Activated T-cell treated with anti-CD3 and anti-CD28 coated beads, Interleukin-2, amount 50 U/mL, for 24 hours (primary cell): ENCODE measurements at places on chromosomes 12 and 14.

DNA sequence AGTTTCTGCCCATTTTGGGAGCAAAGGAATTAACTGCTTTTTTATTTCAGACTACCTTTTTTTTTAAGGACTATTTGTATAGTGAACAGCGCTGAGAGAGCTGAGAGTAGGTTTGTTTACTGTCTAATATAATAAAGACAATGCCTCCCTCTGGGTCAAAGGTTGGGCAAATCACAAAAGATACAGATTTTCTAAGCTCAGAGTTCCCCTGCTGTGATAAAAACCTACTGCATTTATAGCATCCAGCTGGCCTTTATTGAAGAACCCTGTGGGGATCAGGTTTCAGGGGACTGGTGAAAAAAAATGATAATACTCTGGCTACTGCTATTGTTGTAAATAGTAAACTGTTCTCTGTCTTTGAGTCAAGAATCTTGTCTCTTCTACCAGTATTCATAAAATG, 28.7 kb downstream of the CCDC59 start:
- DNase-seq, result no peak

DNA sequence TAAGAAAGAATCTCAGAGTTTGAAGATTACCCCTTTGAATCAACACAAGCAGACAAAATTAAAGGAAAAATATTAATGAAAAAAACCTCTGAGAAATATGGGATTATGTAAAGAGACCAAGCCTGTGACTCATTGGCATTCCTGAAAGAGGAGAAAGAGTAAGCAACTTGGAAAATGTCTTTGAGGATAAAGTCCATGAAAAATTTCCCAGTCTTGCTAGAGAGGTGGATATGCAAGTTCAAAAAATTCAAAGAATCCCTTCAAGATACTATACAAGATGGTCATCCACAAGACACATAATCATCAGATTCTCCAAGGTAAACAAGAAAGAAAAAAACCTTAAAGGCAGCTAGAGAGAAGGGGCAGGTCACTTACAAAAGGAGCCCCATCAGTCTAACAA, 13.3 kb downstream of the SLCO1B1 start:
- DNase-seq, result no peak

- DNase-seq, result no peak
Measured at GRCh38 chr12:2892246-2892645, 1.6 kb downstream of the TULP3 start.

DNA sequence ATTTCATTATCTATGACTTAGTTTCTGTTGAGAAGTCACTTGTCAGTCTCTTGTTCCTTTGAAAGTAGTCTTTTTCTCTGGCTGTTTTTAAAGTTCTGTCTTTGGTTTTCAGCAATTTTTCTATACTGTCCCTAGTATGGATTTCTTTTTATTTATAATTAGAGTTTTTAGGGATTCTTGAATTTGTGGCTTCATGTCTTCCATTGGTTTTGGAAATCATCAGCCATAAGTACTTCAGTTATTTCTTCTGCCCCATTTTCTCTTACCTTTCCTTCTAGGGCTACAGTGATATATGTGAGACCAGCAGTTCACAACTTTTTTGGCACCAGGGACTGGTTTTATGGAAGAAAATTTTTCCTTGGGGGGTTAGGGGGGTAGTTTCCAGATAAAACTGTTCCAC, 90.0 kb upstream of the EVL start:
- no peak for DNase-seq

GRCh38 chr12:127885954-127886750, 380.8 kb upstream of the TMEM132C start:
- DNase-seq, result no peak

- no peak for DNase-seq
Measured at GRCh38 chr12:52517888-52518287, 2.3 kb downstream of the KRT5 start.

DNA sequence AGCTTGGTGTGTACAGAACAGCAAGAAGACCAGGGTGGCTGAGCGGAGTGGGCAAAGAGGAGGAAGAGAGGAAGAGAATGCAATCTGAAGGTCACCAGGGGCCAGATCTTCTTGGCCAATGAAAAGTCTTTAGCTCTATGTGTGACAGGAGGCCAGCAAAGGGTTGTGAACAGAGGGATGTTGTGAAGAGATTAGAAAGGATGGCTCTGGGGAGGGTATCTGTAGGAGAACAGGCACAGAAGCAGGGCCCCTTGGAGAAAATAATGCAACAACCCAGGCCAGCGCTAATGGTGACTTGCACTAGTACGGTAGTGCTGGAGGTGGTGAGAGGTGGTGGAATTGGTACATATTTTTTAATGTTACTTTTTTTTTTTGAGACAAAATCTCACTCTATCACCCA, 97.2 kb downstream of the NT5DC3 start:
- no peak for DNase-seq

DNA sequence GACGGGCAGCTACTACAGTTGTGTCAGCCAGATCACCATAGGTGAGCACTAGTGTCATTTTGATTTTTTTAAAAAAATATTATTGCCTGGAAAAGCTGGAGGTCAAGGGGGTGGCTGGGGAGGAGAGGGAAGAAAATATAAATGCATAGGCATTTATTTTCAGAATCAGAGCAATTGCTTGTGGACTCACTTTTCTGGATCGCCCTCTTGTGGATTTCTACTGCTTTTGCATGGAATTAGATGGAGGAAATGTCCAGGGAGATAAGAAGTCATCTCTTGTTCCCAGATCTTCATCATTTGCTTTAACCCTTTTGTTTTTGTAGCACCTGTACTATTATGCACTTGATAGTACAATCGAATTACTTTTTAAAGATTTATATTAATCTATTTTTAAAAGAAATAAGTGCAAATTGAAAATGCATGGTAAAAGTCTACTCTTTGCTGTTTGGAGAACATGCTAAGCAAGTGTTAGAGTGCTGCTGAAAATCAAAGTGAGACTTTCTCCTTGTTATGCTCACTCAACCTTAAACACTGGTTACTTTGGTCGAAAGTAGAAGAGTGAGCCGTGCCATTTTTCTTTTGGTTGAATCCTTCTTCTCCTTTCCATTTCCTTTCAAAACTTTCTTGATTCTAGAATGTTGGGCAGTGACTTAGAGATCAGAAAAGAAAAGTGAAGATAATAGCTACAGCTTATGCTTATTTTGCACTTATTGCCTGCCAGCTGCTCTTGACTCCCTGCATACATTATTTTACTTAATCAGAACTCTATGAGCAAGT, 60.6 kb upstream of the ANO4 start:
- DNase-seq, result no peak

DNA sequence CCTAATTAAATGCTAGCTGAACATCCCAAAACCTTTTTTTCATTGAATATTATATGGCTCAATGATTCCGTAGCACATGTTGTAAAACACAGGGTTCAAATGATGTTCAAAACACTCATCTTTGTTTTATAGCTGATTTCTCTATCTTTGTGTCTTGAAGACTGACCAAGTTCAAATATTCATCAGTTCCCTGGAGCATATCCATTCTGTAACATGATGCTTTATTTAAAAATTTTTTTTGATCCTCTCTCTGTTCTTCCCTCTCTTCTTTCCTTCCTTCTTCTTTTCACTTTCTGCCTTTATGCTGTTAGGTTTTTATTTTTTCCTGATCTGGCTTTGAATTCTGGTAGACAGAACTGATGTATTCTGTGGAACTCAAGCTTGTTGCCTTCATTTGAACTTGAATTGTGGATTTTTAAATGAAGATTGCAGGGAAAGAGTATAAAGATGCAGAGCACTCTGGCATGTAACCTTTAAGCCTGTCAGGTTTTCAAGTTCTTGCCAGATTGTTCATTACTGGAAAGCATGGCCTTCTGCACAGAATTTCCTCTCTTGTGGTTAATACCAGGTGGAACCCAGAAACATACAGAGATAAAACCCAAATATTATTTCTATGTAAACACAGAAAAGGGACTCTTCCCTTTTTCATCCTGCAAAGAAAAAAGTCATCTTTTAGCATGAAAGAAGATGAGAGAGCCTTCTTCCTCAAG, 39.5 kb downstream of the PROX2 start:
- no peak for DNase-seq
